ENCODE measurements at places on chromosomes 11 and 22. TPM values are rescaled to one million over a fixed set of nuclear protein-coding genes. Genes with fewer than 3 reads are reported as not detected.

DNA sequence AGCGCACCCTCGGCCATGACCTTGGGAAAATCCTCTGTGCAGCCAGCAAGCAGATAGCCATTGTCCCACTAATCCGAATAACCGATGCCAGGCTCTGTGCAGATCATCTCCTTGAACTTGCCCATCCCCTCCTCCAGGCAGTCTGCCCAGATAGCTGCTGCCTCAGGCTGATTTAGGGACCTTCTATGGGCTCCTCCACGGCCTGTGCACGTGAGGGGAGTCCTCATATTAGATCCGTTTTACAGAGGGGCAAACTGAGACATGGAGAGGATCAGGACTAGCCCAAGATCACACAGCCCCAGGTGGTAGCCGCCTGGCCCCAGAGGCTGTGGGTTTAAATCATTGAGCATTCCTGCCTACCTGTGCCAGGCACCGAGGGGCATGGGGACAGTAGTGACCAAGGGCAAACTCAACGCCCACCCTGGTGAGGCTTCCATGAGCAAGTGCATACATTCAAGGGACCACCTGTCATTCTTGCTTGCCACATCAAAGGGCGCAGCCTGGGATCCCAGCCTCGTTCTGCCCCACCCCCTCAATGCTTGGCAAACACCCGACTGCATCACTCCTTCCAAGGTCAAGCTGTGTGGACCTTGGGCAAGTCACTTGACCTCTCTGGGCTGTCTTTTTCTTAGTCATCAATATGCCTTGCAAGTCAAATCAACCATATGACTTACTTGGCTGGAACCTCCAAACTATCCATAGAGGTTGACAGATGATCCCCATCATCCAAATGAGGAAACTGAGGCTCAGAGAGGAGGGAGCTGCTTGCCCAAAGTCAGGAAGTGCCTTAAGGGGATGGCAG, 131.6 kb downstream of the MN1 start:
- no peak for DNase-seq

- no peak for DNase-seq
Observed at GRCh38 chr11:125348141-125348651, 147.9 kb downstream of the FEZ1 start.

GRCh38 chr11:86693518-86693917, 21.1 kb upstream of the ME3 start:
- no peak for DNase-seq

GRCh38 chr11:114135737-114136151, 76.2 kb downstream of the ZBTB16 start:
- no peak for DNase-seq

GRCh38 chr11:57474803-57475115, 14.4 kb downstream of the RTN4RL2 start:
- no peak for DNase-seq

- DNase-seq, result no peak
Observed at GRCh38 chr11:69953356-69953755, 124.8 kb upstream of the ANO1 start.

DNA sequence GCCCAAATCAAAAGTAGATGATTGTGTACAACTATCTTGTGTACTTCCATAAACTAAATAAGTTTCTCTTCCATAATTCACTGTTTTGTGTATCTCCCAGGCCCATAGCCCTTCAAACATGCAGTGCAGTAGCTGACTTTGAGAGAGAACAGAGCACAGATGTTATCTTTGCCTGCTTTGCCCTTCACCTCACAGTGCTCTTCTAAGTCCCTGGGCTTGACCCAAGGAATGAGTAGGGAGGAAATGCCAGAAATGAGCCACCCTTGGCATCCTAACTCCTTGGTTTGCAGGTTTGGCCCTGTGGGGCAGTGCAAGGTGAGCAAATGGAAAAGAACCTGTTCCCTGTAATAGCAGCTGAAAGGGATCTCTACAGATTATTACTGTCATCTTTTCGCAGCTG, 79.2 kb downstream of the STIM1 start:
- no peak for DNase-seq

KCNQ1OT1 gene
- total RNA-seq, result 0.14 TPM

SORL1 gene
- 7.8 TPM for total RNA-seq

TIMM8B gene
- 70.8 TPM for total RNA-seq

BARX2 gene
- 0.40 TPM for total RNA-seq

ENTHD1 gene
- total RNA-seq, result not detected

SYNGR1 gene
- 4.7 TPM for total RNA-seq

Measured in epithelial cell of proximal tubule (primary cell).